Mammary epithelial cell (primary cell): ENCODE measurements at places on chromosomes 5 and 9. TPM values are rescaled to one million over a fixed set of nuclear protein-coding genes. Genes with fewer than 3 reads are reported as not detected.

GRCh38 chr5:104019956-104020355 lies 457.4 kb upstream of the NUDT12 start:
- no peak for DNase-seq

DNA sequence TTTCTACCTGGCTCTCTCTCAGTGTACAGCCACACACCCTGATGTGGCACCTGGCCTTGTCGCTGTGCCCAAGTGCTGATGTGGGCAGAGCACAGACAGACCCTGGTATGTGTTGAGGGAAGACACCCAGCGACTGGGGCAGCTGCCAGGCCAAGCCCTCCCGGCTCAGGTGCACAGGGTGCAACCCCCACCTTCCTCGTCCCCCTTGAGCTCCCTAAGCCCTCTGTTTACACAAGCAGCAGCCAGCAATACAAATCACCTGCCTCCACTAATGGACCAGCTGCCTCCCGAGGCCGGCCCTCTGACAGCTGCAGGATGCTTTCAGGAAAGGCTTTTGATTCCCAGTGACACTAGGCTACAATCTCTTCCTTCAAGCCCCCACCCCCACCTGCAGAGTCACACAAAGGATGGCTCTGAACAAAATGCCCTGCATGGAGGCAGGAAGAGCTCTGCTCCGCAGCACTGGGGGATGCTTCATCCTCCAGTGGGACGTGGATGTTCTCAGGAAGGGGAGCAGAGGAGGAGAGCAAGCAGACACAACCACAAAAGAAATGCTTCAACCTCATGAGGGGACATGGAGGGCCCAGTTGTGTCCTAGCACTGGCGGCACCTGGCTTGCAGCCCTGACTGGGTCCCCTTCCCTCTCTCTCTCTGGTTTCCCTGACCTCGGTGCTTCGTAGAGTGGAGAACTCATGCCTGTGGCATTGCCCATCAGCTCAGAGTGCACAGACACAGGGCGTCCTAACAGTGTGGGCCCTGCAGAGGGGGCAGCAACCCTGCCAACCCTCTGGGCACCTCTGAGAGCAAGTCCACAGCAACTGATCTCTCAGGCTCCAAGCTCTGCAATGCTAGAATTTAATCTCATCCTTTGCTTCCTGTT lies 140.8 kb downstream of the BARX1 start:
- no peak for DNase-seq

DNA sequence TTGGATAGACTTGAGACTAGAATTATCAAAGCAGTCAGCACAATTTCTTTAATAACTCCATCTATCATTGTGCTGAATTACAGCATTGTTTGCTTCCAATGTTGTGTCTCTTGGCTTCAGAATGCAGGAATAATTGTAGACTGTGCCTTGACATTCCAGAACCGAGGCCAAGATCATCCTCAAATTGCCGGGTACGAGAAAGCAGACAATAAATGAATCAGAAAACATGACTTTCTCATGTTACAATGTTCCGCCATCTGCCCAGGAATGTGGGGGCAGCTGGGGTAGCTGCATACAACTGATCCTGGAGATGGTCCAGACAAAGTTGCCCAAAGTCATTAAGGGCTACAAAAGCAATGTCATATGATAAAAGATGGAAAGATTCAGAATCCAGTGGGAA lies 206.2 kb upstream of the SGCD start:
- DNase-seq, result no peak

DNA sequence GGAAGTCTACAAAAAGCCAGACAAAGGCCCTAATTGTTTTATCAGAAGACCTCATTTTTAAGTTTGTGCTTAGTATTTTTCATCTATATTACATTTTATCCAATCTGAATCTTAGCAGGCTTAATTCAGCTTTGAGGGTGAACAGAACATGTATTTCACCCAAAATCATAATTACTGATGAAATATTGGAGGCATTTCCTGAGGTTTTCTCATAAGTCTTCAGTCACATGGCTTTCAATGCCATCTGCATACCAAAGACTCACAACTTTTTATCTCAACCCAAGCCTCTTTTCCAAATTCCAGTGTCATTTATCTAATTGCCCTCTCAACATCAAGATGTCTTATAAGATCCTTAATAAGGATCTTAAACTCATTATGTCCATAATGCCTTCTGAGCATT lies 150.8 kb downstream of the TTC39B start:
- DNase-seq, result no peak

- DNase-seq, result peak; percentile 69
These were observed 146.6 kb upstream of the TUT7 start for GRCh38 chr9:86500667-86501435.

- peak; percentile 60 for DNase-seq
These were observed 79.3 kb upstream of the SH3PXD2B start for GRCh38 chr5:172533399-172534228.

DNA sequence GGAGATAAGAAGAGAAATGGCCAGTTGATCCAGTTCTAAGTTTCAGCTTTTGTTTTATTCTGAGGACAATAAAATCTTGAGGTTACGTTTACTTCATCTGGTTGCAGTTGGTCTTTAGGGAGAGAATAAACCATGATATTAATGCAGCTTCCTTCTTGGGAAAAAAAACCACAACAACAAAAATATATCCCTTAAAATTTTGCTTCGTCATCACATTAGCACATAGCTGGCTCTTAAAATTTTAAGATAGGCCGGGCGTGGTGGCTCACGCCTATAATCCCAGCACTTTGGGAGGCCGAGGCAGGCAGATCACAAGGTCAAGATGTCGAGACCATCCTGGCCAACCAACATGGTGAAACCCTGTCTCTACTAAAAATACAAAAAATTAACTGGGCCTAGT lies 86.4 kb downstream of the EQTN start:
- no peak for DNase-seq

DNA sequence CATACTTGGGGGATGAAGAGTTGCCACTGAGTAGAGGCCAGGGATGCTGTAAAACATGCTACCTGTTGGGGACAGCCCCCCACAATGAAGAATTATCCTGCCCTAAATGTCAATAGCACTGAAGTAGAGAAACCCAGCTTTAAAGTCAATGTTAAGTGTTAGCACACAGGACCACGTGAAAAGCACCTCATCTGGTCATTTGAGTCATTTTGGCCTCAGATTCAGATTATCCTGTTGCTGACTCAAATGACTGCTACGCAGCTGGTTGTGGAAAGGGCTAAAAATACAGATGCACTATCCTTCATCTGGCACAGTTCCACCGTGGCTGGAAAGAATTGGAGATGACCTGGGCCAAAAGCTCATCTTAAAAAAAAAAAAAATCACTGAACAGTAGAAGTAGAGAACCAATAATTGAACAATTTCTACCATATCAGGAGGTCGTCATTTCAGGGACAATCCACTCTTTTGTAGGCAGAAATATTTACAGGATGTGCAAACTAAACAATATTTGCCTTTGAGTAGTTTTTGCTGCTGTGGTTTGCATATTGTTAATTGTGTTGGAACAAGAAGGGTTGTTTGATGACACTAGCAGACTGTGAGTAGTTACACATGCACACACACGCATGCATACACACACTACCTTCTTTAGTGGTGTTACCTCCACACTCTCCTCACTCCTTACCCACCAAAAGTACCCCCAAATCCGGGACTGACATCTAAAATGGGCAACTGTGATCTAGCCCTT lies 195.3 kb upstream of the KLF9 start:
- DNase-seq, result peak; percentile 72

Gene TNFSF15
- 0.74 TPM for polyA plus RNA-seq

Gene ADGRD2
- 0.10 TPM for polyA plus RNA-seq

Gene NIM1K
- 0.07 TPM for polyA plus RNA-seq

Gene FBP1
- polyA plus RNA-seq, result 0.15 TPM

Gene GRM6
- not detected for polyA plus RNA-seq

Gene LAMC3
- 0.01 TPM for polyA plus RNA-seq

Gene ZNF366
- polyA plus RNA-seq, result not detected

Gene FRMPD1
- 0.14 TPM for polyA plus RNA-seq
